ENCODE measurements at places on chromosomes 1 and 21. TPM values are rescaled to one million over a fixed set of nuclear protein-coding genes. Genes with fewer than 3 reads are reported as not detected.
A peak's percentile ranks its signal among the peaks of the same experiment; 100 is the strongest.

- DNase-seq: no peak
These were observed 9.6 kb upstream of the ECE1 start for GRCh38 chr1:21299780-21300395.

- DNase-seq: no peak
These were observed 21.4 kb downstream of the CLIC6 start for GRCh38 chr21:34690041-34690792.

- no peak for DNase-seq
These were observed 134.3 kb downstream of the ZP4 start for GRCh38 chr1:237756304-237756967.

DNA sequence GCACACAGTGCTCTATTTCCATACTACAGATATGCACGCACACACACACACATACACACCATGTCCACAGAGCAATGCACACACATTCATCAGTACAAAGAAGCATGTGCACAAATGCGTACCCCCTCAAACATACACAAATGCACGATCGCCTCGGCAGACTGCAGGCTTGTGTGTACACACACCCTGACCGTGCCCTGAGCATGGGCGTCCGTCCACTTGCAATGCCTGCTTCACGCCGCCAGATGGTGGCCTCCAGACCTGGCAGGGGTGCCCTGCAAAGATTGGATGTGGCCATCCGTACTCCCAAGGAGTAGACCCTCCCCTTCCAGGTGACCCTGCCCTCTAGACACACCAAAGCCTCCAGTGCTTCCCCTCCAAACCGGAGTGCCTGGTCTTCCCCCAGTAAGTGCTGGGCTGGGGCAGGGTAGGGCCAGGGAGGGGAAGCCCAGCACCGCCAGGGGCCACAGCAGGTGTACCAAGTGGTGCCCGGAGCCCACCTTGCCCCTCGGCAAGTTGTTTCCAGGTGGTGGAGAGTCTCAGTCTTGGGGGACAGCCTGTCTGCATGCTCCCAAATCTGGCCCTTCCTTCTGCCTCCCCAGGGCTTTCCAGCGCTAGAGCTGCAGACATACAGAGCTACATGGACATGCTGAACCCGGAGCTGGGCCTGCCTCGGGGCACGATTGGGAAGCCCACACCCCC, 20.6 kb downstream of the ESPN start:
- no peak for DNase-seq

- DNase-seq: no peak
These were observed 11.0 kb downstream of the TNN start for GRCh38 chr1:175078629-175079028.

- DNase-seq: no peak
These were observed 621.9 kb downstream of the NPHP4 start for GRCh38 chr1:5370311-5370710.

GRCh38 chr1:45621895-45622523, 1.8 kb downstream of the CCDC17 start:
- DNase-seq: no peak

GRCh38 chr1:173937062-173937461, 19.9 kb upstream of the SERPINC1 start:
- DNase-seq: no peak

DNA sequence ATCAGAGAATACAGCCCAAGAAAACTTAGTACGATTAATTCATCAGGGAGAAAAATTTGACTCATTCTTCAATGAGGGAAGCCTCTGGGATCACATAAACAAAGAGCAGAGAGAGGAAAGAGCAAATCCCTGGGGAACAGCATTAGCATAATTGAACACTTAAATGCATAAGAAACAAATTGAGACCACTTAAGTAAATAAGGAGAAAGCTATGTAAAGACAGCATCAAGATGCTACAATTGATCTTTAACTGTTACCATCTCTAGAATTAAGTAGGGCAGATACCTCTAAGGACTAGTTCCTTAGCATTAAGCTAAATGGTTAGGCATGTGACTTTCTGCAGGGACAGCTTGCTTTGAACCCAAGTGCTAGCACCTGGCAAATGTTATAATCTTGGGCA, 265.1 kb upstream of the NEGR1 start:
- no peak for DNase-seq

DNA sequence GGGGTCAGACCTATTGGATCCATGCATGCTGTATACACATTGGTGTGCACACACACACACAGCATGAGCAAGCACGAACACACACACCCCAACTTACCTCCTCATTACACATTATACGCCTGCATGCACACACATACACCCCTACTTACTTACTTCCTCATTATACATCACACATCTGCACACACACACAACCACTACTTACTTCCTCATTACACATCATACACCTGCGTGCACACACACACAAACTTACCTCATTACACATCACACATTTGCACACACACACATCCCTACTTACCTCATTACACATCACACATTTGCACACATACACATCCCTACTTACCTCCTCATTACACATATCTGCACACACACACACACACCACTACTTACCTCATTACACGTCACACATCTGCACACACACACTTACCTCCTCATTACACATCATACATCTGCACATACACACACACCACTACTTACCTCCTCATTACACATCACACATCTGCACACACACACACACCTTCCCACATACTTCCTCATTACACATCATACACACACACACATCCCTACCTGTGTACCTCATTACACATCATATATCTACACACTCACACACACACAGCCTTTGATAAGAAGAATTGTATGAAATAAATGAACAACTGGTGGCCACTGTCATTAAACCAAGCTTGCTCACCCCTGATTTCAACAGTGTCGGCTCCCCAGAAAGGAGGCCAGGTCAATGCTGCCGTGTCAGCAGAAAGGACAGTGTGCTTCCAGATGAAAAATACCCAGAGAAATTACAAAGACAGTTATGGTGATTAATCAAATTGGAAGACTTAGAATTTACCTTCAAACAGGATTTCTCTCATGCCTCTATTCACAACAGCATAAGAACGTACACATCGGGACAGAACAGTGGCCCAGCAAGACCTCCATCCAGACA, 117.8 kb downstream of the SETD4 start:
- no peak for DNase-seq

GRCh38 chr1:232364654-232365382, 265.1 kb downstream of the SIPA1L2 start:
- DNase-seq: no peak

DNA sequence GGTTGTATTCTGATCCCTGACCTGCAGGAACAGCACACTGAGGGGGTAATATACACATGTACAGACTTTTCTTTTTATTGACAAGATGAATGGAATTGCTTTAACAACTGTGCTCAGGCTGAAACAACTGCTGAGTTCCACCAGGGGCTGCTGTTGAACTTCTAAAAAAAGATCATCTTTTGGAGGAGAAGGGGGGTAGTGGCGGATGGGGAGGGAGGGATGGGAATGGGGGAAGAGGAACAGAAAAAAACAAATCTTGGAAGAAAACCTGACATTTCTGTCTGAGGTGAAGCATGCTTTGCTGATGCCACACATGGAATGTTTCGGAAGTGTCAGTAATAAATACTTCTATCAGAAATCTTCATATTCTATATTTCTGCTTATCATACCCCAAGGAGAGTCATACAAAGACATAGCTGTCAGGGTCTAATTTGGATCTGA, 75.0 kb downstream of the RWDD3 start:
- DNase-seq: no peak

- no peak for DNase-seq
These were observed 2.6 kb downstream of the CHML start for GRCh38 chr1:241637604-241638003.

GRCh38 chr1:54604572-54605370, 18.6 kb downstream of the FAM151A start:
- DNase-seq: no peak

GRCh38 chr1:226736908-226737818, 1.9 kb downstream of the ITPKB start:
- peak; percentile 48 for DNase-seq

- no peak for DNase-seq
These were observed 64.4 kb upstream of the FAM20B start for GRCh38 chr1:178961331-178961730.

The OR2T2 gene
- total RNA-seq: not detected

The MACF1 gene
- 151 TPM for total RNA-seq

The RPTN gene
- total RNA-seq: not detected

The DMRTA2 gene
- total RNA-seq: not detected

The DISP3 gene
- 0.42 TPM for total RNA-seq

The WLS gene
- total RNA-seq: not detected

The ARHGEF10L gene
- 0.26 TPM for total RNA-seq

The UMODL1 gene
- total RNA-seq: 0.07 TPM
